Mesothelial cell of epicardium (in vitro differentiated cells): ENCODE measurements at places on chromosomes 11 and 22.

- H3K4me3 ChIP-seq: peak overlapping the region; percentile 73
- no peaks in the 10 kb centered on the region for H3K27me3 ChIP-seq
- no peaks in the 10 kb centered on the region for H3K36me3 ChIP-seq
- peaks cover 49% of the 10 kb centered on the region for H3K4me1 ChIP-seq
Measured at GRCh38 chr11:67265633-67266448, 432 bp upstream of the GRK2 start.

DNA sequence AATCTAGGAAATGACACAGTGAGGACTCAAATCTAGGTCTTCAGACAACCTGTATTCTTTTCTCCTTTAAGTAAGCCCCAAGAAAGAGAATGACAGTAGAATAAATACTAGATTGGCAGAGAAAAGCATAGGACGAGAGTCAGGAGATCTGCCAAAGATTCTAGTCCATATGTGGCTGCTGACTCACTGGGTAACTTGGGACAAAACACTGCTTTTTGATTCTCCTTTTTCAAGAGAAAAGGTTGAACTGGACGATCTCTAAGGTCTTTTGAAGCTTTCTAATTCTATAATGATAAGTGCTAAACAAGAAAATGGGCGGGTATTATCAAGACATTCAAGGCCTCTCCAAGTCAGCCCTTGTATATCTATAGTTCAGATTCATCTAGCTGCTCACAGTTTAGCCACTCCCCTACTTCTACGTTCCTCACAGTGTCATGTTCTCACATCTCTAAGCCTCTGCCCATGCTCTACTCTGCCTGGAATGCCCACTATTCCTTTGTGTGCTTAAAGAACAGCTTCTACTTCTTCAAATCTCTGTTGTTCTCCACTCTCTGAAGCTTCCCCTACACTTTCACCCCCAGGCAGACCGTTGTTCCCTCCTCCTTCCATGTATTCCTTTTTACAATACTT is 53.0 kb downstream of the RELT start:
- no peaks in the 10 kb centered on the region for H3K27me3 ChIP-seq
- no peak for DNase-seq
- no peak overlapping the region for H3K4me3 ChIP-seq
- H3K4me1 ChIP-seq: peaks cover 5% of the 10 kb centered on the region

- H3K36me3 ChIP-seq: peaks cover 10% of the 10 kb centered on the region
- peaks cover 32% of the 10 kb centered on the region for H3K4me1 ChIP-seq
- no peak for DNase-seq
- H3K27ac ChIP-seq: no peak overlapping the region
- no peaks in the 10 kb centered on the region for H3K27me3 ChIP-seq
- no peak overlapping the region for H3K4me3 ChIP-seq
Measured at GRCh38 chr11:9799886-9800285, 136.0 kb downstream of the SWAP70 start.

DNA sequence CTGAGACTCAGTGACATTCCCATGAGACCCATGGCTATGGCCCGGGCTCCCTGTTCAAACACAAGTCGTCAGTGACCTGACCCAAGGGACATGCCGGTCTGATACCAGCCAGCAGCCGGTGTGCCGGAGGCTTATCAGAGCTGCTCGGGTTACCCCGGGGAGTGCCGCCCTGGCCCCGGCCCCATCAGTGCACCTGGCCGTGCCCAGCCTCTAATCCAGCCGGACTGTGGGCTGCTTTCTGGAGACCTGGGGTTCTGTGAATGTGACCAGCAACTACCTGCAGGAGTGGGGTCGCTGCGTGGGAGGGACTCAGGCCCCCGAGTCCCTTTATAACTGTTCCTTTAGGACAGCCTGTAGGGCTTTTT is 52.7 kb downstream of the LINC01488 start:
- DNase-seq: no peak
- H3K27ac ChIP-seq: no peak overlapping the region
- no peak overlapping the region for H3K4me3 ChIP-seq
- H3K27me3 ChIP-seq: peaks cover 18% of the 10 kb centered on the region

GRCh38 chr11:110762590-110762989 is 50.4 kb upstream of the ARHGAP20 start:
- H3K27ac ChIP-seq: no peak overlapping the region
- H3K4me1 ChIP-seq: peaks cover 12% of the 10 kb centered on the region
- peaks cover 2% of the 10 kb centered on the region for H3K27me3 ChIP-seq
- H3K4me3 ChIP-seq: no peak overlapping the region
- no peaks in the 10 kb centered on the region for H3K36me3 ChIP-seq
- DNase-seq: no peak

DNA sequence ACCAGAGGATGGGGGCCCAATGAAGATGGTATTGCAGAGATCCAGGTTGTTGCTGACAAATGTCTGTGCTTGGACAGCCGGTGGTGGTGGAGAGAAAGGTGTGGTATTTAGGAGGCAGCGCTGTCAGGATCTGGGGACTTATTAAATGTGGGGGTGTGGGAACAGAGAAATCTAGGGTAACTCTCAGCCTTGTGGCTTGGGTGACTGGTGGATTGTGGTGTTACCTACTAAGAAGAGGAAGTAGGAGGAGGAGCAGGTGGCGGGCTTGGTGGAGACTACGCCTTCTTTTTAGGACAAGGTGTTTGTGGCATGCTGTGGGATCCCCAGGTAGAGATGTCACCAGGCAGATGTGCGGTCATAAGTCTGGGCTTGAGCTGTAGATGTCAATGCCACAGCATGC is 144.0 kb downstream of the GRIK4 start:
- H3K4me3 ChIP-seq: no peak overlapping the region
- H3K36me3 ChIP-seq: no peaks in the 10 kb centered on the region
- no peak for DNase-seq
- H3K4me1 ChIP-seq: no peaks in the 10 kb centered on the region
- no peak overlapping the region for H3K27ac ChIP-seq

DNA sequence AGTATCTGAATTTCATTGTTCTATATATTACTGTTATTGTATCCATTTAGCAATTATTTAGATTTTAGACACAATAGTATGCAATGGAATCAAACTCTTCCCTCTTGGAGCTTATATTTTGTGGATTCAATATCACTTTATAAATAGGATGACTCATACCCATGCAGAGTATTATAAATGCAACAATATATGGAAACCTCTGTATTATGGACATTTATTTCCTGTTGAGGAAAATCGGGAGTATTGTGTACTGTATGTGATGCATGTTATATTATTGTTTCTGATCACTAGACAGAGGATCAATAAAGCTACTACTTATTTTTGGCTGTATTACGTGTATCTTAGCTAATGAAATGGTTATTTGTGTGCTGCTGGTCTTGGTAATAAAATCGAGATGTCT is 770 bp downstream of the METTL15 start:
- H3K36me3 ChIP-seq: peaks cover 9% of the 10 kb centered on the region
- peak overlapping the region; percentile 100 for H3K27ac ChIP-seq
- H3K4me1 ChIP-seq: peaks cover 45% of the 10 kb centered on the region
- no peak for DNase-seq
- no peaks in the 10 kb centered on the region for H3K27me3 ChIP-seq

DNA sequence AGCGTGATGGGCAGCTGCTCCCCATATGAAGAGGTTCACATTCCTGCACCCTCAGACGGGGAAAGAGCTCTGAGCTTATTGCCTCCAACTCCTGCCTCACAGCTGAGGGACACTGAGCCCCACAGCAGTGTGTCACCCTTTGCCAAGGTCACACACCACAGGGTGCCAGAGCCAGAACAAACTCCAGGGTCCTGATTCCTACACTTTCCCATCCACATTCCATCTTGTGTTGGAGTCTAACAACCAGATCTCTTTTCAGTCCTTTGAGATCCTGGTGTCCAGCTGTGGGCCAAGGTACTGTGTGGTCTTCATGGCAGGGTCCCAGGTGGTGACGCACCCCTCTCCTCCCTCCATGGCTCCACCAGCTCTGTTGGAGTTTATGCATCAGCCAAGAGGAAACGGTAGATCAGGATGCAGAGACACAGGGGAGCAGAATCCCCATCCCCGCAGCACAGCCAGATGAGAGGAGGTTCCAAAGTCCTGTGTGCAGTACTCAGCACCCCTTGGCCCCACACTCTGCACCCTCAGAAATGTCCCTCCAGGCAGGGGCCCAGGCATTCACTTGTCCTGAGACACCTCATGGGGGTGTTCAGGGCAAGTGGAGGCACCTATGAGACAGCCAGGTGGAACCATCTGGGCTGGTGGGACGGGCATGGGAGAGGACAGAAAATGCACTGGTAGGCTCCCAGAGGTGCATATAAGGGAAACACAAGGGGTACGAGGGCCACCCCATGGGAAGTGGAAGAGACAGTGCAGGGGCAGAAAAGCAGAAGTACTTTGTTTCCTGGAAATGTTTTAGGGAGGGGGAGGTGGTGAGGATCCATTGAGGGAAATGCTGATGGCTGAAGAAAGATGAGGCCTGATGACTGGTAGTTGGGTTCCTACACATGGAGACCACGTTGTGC is 32.6 kb upstream of the GNAZ start:
- peaks cover 36% of the 10 kb centered on the region for H3K27me3 ChIP-seq
- no peaks in the 10 kb centered on the region for H3K36me3 ChIP-seq

- peak; percentile 65 for DNase-seq
- H3K27ac ChIP-seq: peak overlapping the region; percentile 78
Measured at GRCh38 chr22:21712751-21713427, 22.7 kb downstream of the YPEL1 start.

DNA sequence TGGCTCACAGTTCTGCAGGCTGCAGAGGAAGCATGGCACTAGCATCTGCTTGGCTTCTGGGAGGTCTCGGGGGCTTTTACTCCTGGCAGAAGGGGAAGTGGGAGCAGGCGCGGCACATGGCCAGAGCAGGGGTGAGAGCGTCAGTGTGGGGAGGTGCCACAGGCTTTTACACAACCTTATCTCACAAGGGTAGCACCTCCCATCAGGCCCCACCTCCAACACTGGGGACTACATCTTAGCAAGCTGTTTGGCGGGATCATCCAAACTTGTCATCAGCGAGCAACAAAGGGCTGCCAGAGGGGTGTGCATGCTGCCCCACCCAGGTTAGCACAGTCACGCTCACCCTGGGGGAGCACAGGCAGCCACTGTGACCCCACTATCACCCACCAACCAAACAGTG is 18.9 kb upstream of the YPEL1 start:
- no peak for DNase-seq
- peaks cover 5% of the 10 kb centered on the region for H3K36me3 ChIP-seq
- H3K4me1 ChIP-seq: peaks cover 21% of the 10 kb centered on the region
- no peaks in the 10 kb centered on the region for H3K27me3 ChIP-seq
- H3K27ac ChIP-seq: no peak overlapping the region

DNA sequence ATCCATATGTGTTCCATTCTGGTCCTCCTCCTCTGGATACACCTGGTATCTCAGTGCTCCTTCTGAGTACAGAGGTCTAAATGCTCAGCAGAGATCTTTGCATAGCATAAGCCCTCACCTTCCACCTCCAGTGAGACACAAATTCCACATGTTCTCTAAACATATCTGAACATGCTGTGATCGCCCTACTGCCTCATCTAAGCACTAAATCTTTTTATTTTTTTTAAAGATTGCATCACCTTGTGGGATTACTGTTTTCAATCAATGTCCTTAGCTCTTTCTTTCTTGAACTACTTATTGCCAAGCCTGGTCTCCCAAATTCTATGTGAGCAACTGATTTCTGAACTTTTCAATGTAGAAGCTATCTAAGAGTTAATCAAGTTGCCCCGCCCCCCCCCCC is 113.4 kb downstream of the TRPC6 start:
- H3K4me3 ChIP-seq: no peak overlapping the region
- no peak for DNase-seq
- no peaks in the 10 kb centered on the region for H3K36me3 ChIP-seq
- no peak overlapping the region for H3K27ac ChIP-seq
- H3K27me3 ChIP-seq: no peaks in the 10 kb centered on the region

GRCh38 chr11:60870276-60870675 is 2.9 kb downstream of the ZP1 start:
- no peak overlapping the region for H3K4me3 ChIP-seq
- DNase-seq: no peak
- no peaks in the 10 kb centered on the region for H3K27me3 ChIP-seq
- no peak overlapping the region for H3K27ac ChIP-seq
- H3K36me3 ChIP-seq: no peaks in the 10 kb centered on the region

GRCh38 chr11:82701847-82702520 is 31.7 kb downstream of the FAM181B start:
- H3K4me1 ChIP-seq: no peaks in the 10 kb centered on the region
- DNase-seq: no peak
- H3K4me3 ChIP-seq: no peak overlapping the region

DNA sequence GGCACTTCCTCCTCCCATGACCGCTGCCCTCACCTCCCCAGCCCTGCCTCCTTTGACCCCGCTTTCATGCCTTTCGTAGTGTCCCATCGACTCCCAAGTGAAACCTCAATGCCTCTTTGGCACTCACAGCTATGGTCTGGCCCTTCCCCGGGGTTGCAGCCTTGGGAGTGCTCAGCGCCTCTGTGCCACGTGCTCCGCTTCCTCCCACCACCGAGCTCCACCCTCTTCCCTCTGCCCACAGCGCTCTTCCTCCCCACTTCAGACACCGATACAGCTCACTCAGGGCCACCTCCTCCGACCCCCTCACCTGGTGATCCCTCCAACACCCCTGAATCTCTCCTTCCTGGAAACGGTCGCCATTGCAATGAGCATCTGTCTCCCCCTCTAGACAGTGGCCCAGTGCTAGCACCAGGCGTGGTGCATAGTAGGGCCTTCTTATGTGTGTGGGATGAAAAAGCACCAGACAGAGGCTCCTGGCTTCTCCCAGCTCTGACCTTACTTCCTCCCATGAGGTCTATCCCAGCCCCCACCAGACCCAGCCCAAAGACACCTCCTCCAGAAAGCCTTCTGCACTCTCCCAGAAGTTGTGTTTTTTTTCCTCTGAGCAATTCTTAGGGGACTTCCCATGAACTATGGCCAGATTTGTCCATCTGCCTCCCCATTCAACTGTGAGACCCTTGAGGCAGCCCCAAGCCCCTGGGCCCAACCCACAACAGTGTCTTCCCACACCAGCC is 16.4 kb upstream of the SCGB1A1 start:
- peaks cover 73% of the 10 kb centered on the region for H3K4me1 ChIP-seq
- no peak overlapping the region for H3K4me3 ChIP-seq
- H3K36me3 ChIP-seq: no peaks in the 10 kb centered on the region
- H3K27me3 ChIP-seq: no peaks in the 10 kb centered on the region
- no peak for DNase-seq
- peak overlapping the region; percentile 93 for H3K27ac ChIP-seq

DNA sequence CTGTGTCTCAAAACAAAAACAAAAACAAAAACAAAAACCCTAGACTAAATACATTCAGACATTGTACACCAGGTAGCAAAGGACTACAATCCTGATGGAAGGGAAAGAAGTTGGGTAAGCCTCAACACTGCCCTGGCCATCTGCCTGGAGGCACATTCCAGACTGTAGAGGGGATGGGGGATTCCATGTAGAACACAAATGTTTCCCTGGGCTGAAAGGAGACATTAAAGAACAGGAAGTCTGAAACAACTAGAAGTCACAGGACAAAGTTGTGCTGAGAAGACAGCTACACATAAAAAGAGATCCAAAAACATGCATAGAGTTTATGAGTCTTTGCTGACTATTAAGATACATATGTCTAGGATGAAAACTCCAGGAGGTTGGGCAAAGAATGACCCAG is 83.9 kb downstream of the RRAS2 start:
- H3K4me1 ChIP-seq: peaks cover 7% of the 10 kb centered on the region
- no peak overlapping the region for H3K4me3 ChIP-seq
- no peaks in the 10 kb centered on the region for H3K27me3 ChIP-seq
